Stimulated activated CD4-positive, alpha-beta T cell treated with anti-CD3 and anti-CD28 coated beads, Interleukin-1b, Interleukin-23, amount 100 ng/mL, for 48 hours (primary cell): ENCODE measurements at places on chromosomes 16 and 17.

DNA sequence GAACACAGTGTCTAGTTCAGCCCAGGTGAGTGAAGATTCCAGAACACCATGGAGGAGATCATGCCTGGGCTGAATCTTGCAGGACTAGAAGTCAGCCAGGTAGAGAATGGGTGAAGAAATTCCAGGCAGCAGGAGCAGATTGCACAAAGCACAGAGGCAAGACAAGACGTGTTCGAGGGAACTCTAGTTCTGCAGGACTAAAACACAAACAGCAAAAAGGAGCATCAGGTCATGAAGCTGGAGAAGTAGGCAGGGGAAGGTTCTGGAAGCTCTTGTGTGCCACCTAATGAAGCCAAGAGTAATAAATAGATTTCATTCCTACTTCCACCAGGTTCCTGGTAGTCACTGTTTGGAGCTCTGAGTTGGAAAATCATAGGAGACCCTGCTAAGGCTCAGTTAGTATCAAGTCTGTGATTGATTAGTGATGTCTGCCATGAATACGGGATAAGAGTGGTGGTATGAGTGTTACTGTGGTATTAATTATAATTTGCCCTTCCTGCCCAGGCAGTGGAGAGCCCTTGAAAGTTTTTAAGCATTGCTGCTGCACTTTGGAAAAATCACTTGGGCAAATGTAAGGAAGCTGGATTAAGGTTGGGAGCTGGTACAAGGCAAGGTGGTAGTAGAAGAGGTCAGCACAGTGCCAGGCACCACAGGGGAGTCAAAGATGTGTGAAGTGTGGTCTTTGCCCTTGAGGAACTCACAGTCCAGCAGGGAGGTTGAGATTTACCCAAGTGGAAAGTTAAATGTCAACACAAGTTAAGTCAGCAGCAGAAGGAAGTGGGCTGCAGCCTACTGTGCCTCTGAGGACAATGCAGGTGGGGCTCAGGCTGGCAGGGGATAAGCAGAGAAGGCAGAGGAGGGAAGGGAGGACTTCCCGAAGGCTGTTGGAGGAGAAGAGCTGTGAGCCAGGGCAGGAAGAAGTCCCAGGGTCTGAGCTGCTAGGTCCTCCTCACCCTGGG, 13.5 kb upstream of the FOXN1 start:
- no peak for DNase-seq

GRCh38 chr17:8473451-8474192, 37.9 kb downstream of the NDEL1 start:
- DNase-seq, result no peak

- DNase-seq, result no peak
Measured at GRCh38 chr17:14460516-14461226, 159.8 kb downstream of the HS3ST3B1 start.

- DNase-seq, result no peak
Measured at GRCh38 chr17:74114881-74115470, 88.5 kb upstream of the RPL38 start.

- no peak for DNase-seq
Measured at GRCh38 chr17:55259684-55260111, 5.1 kb upstream of the HLF start.

- DNase-seq, result no peak
Measured at GRCh38 chr16:24507959-24508480, 31.3 kb upstream of the RBBP6 start.

DNA sequence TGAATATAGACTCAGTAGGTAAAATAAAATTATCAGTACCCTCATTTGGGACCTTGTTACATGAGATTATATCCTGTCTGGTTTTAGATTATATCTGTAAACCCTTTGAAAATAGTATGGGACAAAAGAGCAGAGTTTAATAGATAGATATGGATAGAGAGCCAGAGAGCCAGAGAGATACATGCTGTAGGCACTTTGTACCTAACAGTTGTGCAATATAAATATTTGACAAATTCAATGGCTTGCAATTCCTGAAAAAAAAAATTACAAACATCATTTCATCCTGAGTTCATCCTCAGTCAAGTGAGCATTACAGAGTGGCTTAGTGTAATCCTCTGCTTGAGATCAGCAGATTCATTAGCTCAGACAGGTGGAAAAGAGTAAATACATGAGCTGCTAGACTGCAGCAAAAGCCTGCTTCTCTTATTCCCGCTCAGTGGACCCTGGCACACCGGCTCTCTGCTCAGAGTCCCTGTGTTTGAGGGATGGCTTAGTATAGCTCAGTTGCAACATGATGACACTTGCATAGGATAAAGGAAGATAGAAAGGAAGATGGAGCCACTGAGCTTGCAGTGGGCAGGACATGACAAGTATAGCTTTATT, 931.6 kb upstream of the GOT2 start:
- DNase-seq, result no peak

GRCh38 chr16:57127037-57127763, 34.8 kb downstream of the CPNE2 start:
- no peak for DNase-seq

DNA sequence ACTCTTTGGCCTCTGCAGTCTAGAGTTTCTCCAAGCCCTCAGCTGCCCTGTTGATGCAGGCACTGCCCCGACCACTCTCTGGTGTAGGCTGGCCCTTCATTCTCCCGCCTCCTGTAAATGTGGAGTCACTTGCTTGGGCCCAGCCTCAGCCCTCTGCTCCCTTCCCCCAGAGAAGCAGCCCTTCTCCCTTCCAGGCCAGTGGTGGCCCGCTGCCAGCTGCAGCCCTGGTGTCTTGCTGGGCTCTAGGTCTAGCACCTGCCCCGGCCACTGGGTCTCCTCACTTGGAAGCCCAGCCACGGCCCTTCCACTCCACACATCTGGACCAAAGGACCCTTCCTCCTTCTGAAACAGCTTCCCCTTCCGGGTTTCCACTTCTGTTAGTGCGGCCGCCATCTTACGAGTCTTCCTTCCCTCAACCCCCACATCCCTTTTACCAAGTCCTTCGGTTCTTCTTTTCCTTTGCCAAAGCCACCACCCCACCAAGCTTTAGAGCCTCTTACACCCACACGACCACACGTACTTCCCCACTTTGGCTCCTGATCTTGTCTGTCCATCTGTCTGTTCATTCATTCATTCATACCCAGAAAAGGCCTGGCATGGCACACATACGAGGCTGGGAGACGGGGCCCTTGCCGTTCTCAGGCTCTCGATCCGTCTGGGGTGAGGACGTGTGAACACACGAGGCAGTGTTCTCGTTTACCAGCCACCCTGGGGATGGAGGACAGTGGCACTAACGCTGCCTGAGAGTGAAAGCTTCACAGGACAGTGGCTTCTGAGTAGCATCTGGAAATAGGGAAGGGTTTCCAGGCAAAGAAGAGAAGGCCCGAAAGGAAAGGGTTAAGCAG, 68.0 kb downstream of the ABR start:
- DNase-seq, result no peak

- no peak for DNase-seq
Measured at GRCh38 chr17:33416131-33416530, 123.0 kb upstream of the ASIC2 start.

GRCh38 chr16:84138824-84139627, 6.0 kb downstream of the HSDL1 start:
- peak; percentile 40 for DNase-seq

DNA sequence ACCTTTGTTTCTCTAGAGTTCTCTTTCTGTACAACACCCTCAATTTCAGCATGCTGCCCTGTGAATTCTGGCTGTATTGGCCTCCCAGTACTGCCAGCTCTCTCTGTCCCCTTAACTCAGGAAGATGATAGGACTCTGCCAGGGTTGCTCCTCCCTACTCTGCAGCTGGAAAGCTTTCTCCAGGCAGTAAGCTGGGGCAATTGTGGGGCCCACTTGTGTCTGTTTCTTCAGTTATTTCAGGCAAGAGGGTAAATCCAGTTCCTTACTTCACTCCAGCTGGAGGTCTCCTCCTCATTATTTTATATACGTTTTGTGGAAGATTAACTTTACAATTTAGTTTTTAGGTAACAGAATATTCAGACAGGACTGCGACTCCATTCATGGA, 9.9 kb downstream of the C17orf100 start:
- DNase-seq, result no peak

DNA sequence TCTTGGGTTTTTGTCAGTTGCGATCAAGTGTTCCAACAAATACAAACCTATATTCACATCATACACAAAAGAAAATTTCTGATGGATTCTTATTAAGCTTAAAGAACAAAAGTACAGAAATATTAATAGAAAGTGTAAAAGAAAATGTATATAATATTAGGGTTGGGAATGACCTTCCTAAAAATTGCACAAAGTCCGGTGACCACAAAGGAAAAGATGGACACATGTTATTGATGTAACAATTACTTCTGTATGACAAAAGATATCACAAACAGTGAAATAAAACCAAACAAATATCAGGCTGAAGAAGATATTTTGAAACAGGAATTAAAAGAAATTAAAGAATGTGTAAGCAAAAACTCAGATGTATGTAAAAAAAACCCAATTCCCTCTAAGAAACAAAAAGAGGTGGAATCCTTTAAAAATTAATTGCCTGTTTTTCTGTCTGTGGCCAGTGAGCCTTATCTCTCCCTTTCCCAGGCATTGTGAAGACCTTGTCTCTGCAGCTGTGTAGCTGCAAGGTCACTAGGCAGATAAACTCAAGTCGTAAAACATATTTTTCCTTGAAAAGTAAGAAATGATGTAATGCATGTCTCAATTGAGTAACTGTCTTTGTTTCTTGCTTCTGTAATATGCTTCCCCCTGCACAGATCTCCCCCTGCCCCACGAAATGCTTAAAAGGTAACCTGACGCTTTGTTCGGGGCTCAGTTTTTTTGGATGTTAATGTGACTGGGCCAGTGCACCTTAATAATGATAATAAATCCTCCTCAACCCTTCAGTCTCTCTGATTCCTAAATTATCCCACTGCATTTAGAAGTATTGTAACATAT, 2.8 kb downstream of the ST6GALNAC1 start:
- no peak for DNase-seq

DNA sequence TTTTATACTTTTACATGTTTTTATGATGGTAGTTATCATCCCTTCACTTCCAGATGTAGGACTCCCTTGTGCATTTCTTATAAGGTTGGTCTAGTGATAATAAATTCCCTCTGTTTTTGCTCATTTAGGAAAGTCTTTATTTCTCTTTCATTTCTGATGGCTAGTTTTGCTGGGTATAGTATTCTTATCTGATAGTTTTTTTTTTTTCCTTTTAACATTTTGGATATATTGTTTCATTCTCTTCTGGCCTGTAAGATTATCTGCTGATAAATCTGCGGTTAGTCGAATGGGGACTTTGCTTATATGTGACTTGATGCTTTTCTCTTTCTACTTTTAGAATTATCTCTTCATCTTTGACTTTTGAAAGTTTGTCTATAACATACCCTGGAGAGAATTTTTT, 153.1 kb upstream of the MPHOSPH6 start:
- no peak for DNase-seq

- peak; percentile 93 for DNase-seq
Measured at GRCh38 chr16:30052671-30053372, 12.7 kb upstream of the ALDOA start.

DNA sequence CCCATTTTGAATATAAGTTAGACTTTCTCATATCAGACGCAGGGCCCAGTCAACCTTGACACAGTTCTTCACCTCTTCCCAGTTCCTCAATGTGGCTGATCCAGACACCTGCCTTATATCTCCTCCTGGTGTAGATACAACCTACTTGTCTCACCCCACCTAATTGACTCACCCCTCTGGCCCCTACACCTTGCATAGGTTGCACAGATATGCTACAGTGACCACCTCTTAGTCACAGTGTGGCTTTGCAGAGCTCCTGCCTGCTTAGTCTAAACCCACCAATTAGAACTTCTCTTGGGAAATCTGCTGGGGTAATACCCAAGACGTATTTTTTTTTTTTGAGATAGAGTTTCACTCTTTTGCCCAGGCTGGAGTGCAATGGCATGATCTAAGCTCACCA, 16.8 kb downstream of the CHP2 start:
- DNase-seq, result no peak

DNA sequence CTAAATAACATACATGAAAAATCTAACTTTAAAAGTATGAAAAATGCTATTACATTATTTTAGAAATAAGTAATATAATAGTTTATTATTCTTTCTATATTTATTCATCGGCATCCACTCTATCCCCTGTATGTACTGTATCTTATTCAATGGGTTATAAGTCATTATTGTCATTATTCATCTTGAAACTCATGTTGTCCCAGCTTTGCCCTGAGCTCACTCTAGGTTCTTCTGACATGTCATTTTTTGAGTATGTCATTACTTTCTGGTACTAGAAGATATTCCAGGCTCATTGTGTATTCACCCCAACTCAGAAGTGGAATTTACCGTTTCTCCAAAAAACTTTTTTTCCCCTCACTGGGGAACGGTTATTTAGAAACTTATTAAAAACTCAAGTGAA, 53.0 kb upstream of the MNT start:
- no peak for DNase-seq

DNA sequence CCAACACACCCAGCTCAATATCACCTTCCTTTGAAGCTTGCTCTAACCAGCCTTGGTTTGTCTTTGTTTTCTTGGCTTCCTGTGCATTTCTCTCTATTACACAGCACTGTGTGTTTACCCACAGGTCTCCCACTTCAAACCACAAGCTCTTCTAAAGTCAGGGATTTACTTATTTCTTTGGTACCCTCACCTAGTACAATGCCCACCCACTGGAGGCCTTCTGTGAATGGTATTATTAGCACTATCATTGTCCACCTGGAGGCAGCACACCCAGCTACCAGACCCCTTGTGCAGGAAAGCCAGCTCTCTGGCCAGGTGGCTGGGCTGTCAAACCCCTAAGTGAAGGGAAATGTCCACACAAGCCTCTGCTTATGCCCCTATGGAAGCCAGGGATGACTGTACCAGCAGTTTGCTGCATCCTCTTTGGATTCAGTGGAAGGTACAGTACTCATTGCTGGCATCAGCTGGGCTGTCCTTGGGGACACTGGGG, 9.4 kb upstream of the TOP2A start:
- peak; percentile 17 for DNase-seq

GRCh38 chr16:1645914-1646525, 32.1 kb upstream of the JPT2 start:
- DNase-seq, result peak; percentile 46

DNA sequence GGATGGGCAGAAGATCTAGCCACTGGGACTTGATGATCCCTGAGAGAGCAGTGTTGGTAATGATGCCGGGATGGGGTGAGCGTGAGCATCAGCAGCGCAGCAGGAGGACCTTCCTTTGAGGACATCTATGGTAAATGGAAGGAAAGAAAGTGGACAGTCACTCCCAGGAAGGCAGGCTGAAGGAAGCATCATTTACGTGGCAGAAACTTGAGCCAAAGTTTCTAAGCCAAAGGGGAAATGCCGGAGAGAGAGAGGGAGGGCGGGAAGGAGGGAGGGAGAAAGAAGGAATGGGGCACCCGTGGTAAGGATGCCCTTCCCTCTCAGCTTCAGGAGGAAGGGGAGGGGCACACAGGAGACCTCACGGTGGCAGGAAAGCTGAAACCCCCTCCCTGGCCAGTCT, 86.3 kb upstream of the CACNG5 start:
- DNase-seq, result no peak
